ENCODE measurements at places on chromosomes 5 and 9.

GRCh38 chr5:9207817-9208418 lies 338.0 kb downstream of the SEMA5A start:
- no peak for DNase-seq

GRCh38 chr9:120257483-120257882 lies 322.5 kb downstream of the CDK5RAP2 start:
- no peak for DNase-seq

DNA sequence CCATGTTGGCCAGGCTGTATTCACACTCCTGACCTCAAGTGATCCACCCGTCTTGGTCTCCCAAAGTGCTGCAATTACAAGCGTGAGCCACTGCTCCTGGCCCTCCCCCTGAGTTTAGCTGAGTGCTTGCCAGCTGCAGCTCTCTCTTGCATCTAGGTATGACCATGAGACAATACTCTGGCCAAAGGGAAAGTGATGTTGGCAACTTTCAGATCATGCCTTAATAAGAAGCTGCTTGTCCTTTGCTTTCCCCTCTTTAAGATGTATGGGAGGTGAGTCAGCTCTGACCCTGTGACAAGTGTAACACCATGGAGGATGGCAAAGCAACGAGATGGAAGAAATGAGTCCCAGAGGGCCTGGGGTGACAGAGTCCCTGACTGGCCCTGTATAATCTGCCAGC lies 18.7 kb upstream of the DCAF12 start:
- no peak for DNase-seq

- DNase-seq = no peak
Observed at GRCh38 chr5:87541676-87542075, 128.9 kb upstream of the CCNH start.

GRCh38 chr9:15578714-15579113 lies 25.9 kb downstream of the CCDC171 start:
- DNase-seq = no peak

DNA sequence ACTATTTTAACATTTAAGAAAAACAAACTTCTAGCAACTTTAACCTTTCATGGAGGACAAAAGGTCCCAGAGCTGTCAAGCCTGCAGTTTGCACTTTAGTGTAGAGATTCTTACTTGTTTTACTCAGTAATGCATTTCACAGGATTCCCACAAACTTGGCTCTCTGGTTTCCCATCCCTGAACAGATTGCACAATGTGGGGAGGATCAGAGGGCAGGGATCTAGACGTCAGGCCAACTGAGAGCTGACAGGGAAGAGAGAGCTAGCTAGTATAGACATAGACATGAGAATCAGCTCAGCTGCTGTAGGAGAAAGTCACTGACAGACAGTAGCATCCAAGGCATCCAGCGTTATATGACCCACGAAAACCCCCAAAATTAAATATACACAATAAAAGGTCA lies 20.9 kb upstream of the BNIP1 start:
- no peak for DNase-seq

DNA sequence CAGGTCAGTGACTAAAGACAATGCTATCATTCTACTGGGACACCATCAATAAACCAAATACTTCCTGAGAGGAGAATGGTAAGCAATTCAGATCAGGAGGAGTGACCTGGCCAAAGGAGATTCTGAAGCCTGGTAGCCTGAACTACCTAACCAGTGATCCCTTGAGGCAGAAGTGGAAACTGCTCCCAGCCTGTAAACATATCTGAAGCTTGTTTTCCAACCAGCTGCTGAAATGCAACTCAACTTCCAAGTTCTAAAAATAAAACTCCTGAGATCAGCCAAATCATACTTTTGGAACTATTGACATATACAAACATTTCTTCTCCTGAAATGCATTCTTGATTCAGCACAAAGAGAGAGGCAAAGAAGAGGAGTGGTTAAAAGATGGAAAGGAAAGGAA lies 204.1 kb downstream of the EBF1 start:
- no peak for DNase-seq

DNA sequence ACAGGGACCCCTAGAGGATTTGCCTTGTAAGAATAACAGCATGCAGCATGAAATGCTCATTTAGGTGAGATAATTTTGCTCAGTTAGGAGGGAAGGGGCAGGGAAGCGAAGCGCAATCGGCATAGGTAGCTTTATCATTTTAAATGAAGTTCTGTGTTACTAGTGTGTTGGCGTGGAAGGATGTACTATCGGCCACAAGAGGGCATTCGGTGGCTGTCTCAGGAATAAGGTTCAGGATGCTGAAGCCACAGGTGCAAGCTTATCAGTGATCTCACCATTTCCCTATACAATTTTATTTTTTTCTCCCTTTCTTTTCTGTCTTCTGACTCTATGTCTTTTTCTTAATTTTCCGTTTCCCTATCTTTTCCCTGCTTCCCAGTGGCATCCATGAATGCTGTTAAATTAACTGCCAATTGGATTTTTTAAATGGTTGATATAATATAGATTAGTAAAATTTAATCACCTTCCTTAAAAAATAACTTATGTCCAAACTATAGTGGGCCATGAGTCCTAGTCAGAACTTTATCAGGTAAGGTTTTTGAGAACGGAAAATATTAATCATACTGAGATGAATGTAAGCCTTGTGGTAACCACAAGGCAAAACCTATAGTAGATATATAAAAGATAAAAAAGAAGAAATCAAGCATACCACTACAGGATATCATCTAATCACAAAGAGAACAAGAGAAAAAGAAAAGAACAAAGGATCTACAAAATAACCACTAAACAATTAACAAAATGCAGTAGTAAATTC lies 1.2 kb upstream of the INSL6 start:
- DNase-seq = no peak

Measured in cerebellar nuclear complex (tissue), 1 donor.